Dermis blood vessel endothelial cell (primary cell): ENCODE measurements at places on chromosomes 1 and 21.

- DNase-seq: peak; percentile 66
These were observed at the start of gene SLC9C2 for GRCh38 chr1:173603056-173603591. SLC9C2 (minus strand) TSS chr1:173603072; CDS start chr1:173601776, 1,296 bp downstream.

DNA sequence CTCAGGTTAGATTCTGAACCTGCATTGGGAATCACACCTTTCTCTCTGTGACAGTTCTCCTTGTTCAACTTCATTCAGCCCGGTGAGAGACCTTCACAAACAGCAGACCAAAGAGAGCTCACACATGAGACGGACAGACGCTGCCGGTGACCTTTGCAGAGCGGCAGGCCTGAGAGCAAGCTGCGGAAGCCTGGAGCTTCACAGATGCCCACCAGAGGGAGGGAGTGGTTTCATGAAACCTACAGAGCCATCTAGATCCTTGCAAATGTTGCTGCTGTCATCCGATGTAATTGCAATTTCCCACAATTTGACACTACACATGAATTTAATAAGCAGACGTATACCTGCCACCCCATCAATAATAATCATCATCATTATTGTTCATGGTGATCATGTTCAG lies 39.4 kb downstream of the GRIK3 start:
- no peak for DNase-seq

DNA sequence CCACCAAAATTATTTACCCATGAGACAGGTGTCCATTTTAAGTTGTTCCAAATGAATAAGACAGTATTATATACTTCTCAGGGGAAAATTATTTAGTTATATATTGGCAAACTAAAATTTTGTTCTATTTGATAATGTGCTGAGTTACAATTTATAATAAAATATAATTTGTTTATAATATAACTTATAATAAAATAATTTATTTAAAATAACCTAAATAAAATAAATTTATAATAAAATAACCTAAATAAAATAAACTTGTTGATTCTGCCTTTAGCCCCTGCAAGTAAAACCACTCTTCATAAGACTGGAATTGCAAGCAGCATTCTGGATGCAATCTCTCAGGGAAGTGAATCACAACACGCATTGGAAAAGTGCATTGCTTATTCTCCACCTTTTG lies 69.6 kb downstream of the RAVER2 start:
- no peak for DNase-seq

DNA sequence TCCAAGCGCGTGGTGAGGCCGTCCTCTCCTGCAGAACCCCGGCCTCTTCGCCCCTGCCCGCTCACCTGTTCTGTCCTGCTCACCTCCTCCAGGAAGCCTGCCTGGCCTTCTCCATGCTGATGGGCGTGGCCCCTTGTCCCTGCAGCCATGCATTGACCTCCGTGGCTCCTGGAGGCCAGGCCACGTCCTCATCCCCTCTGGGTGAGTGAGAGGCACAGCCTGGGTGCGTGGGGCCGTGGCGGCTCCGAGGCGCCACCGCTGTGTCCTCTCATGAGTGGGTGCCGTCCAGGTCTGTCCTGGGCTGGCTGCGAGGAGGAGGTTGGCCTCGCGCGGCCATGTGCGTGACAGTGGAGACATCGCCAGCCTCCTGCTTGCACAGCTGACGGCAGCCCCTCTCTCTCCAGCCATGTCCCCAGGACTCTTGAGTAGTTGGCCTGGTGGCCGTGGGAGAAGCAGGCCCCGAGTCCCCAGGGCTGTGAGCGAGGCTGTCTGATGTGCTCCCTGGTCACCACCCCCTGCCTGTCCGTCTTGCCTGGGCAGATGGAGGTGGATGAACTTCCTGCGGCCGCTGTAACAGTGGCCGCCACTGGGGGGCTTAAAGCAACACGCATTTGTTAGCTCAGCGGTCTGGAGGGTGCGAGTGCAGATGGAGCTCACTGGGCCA lies 58.1 kb downstream of the PRKCZ start:
- peak; percentile 63 for DNase-seq

GRCh38 chr1:55245781-55246180 lies 30.6 kb upstream of the USP24 start:
- DNase-seq: no peak

DNA sequence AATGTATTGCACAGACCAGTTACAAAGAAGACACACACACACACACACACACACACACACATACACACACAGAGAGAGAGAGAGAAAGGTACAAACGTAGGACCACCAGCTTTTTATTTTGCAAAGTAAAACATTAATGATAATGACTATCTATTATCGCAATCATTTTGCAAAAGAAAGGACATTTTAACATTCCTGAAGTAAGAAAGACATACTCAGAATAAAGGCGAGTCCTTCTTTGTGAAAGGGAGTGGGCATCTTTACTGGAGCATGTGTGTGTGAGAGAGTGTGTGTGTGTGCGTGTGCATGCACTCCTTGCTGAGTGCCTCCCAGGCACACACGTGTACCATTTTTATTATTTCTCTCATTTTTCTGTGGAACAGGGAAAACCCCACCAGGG lies 28.4 kb downstream of the PPFIA4 start:
- no peak for DNase-seq

DNA sequence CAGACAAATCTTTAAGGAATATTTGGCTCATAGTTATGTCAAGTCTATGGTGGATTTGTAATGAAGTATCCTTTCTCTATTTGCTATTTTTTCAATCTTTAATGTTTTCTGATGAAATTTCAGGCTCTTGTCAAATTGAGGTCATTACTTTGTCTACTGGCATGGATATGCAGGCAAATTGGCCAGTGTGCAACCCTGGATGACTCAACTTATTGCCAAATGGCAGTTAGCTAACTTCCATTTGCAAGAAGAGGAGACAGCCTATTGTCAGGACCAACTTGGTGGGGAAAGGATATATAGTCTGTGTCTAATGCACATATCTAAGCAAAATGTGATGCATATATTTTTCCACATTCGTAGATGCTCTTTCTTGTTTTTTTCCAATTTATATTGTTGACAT lies 530.5 kb downstream of the PTBP2 start:
- DNase-seq: no peak

GRCh38 chr1:204572923-204573922 lies 57.0 kb downstream of the MDM4 start:
- no peak for DNase-seq

- DNase-seq: no peak
These were observed 5.2 kb downstream of the TBX15 start for GRCh38 chr1:118982821-118983557.

DNA sequence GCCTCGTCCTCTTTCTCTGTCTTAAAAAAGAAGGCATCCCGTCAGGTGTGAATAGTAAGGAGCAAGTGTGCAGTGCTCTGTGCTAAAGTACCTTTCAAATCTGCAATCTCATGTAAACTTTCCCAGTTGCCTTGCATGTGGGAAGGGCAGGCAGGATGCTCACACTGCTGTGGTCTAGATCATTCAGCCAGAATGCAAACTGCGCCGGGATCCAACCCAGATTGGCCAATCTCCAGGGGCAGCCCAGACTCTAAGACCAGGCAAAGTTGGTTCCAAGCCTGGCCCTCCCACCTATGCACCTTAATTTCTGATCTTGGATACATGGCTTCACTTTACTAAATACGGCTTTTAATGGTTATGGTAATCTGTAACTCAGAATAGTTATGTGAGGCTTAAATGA lies 3.2 kb upstream of the MAP1LC3C start:
- no peak for DNase-seq

- no peak for DNase-seq
These were observed 30.3 kb upstream of the PODN start for GRCh38 chr1:53031732-53032131.

- peak; percentile 95 for DNase-seq
These were observed at the start of gene SEMA6C for GRCh38 chr1:151146412-151147131. SEMA6C (minus strand) TSS chr1:151146631; CDS start chr1:151142621, 4,010 bp downstream.

DNA sequence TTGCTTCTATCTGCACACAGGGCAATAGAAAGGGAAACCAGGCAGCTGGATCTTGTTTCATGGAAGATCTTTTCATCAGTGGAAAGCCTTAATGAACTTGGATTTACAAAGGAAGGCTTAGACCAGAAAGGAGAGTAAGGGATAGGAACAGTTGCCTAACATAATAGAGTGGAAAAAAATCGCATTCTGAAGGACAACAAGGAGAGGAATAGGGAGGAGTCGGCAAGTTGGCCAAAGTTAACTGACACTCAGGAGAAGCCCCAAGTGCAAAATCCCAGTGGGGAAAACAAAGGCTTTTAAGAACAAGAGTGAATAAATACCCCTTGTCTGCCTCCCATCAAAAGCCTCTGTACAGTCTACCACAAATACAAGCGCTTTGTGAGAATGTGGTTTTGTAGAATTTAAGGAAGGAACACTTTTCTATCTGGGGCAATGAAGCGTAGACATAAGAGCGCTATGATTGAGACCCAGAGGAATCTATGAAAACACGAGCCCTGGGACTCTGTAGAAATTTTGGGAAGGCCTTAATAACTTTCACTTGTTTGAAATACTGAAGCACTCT lies 74.1 kb downstream of the ZNF648 start:
- no peak for DNase-seq

GRCh38 chr1:200305806-200306205 lies 104.0 kb downstream of the ZNF281 start:
- DNase-seq: no peak

DNA sequence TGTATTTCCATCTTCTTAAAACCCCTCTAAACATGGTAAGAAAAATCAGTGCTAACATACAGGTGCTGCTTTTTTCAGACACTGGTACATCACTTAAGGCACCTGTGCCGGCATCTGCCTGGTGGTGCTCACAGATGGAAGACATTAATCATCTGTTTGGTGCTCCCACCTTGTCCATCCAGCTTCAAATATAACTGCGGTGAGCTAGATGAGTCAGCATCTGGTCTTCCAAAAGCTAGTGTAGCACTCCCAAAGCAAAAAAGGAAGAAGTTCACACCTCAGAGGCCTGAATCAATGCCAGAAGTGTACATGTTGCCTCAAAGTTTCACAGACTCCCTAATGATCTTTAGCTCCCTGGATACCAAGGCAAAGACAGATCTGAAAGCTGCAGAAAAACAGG lies 44.4 kb downstream of the TM2D1 start:
- no peak for DNase-seq
